ENCODE measurements at places on chromosomes 6 and 20.

- no peak for DNase-seq
These were observed 10.9 kb upstream of the E2F1 start for GRCh38 chr20:33697129-33697528.

DNA sequence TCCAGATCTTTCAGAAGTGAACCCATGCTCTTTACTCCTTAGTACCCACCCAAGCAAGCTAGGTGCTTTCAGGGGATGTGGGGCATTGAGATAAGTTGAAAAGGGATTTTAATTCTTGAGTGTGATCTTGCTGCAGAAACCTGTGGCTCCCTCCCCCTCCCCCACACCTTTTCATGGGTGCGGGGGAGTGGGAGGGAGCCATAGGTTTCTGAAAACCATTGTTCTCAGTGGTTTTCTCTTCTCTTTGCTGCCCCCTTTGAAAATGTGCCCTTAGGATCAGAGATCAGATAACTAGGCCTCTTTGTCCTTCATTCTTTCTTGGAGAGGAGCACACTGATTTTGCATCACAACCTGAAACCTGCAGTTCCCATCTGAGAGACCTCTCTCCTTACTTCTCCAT lies 2.4 kb downstream of the PCSK2 start:
- DNase-seq = no peak

- no peak for DNase-seq
These were observed 21.3 kb downstream of the MAN1A1 start for GRCh38 chr6:119328254-119328653.

DNA sequence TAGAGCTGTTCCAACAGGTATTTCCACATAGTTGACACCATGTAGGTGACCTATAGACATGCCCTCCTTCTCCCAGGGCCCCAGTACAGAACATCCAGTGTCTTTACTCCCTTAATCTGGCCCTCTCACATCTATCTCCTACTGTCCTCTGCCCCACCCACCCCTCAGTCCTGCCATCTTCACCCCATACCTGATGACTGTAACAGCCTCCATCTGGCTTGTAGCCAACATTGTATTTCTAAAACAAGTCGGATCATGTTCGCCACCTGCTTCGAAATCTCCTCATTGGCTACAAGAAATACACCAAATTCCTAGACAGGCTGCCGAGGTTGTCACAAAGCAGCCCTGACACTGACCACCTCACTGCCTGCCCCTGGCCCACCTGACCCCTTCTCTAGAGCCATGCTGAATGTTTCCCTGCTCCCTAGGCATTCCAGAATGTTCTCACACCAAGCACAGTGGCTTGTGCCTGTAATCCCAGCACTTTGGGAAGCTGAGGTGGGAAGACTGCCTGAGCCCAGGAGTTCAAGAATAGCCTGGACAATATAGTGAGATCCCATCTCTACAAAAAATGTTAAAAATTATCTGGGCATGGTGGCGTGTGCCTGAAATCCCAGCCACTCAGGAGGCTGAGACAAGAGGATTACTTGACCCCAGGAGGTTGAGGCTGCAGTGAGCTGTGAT lies 6.0 kb downstream of the ZC3H12D start:
- no peak for DNase-seq

GRCh38 chr6:136609873-136610706 lies 59.9 kb upstream of the MAP7 start:
- DNase-seq = no peak

All from T-helper 1 cell (primary cell).